Placental pericyte (primary cell): ENCODE measurements at places on chromosomes 2 and 18. TPM values are rescaled to one million over a fixed set of nuclear protein-coding genes. Genes with fewer than 3 reads are reported as not detected.

Gene SFXN5
- 9.6 and 18.8 TPM in 2 replicates for total RNA-seq

Gene SERPINB5
- 0.14 TPM in 1 of 2 replicates, not detected in the other for total RNA-seq

Gene HJURP
- 3.3 and 56.3 TPM in 2 replicates for total RNA-seq

Gene SERTAD2
- 6.1 and 9.4 TPM in 2 replicates for total RNA-seq

Gene CPS1
- 4.2 and 23.6 TPM in 2 replicates for total RNA-seq

Gene CNRIP1
- total RNA-seq, result 39.5 and 42.2 TPM in 2 replicates

Gene IL1B
- total RNA-seq, result 183 and 305 TPM in 2 replicates

Gene PLCL1
- total RNA-seq, result under 0.01 and 0.43 TPM in 2 replicates

Gene TCF23
- total RNA-seq, result not detected in 2 replicates

Gene ASB18
- not detected in 2 replicates for total RNA-seq

Gene PAPOLG
- 8.3 and 16.0 TPM in 2 replicates for total RNA-seq

Gene ARHGEF33
- 0.22 and 0.29 TPM in 2 replicates for total RNA-seq

Gene POTEI
- total RNA-seq, result not detected in 2 replicates

Gene MTHFD2
- 129 and 251 TPM in 2 replicates for total RNA-seq

Gene ABHD3
- 5.3 and 7.9 TPM in 2 replicates for total RNA-seq

Gene C1QL2
- under 0.01 TPM in 1 of 2 replicates, not detected in the other for total RNA-seq

Gene PTPRN
- total RNA-seq, result 0.88 and 7.9 TPM in 2 replicates

Gene GNAL
- 0.14 TPM in 1 of 2 replicates, not detected in the other for total RNA-seq

Gene ALPP
- total RNA-seq, result under 0.01 TPM in 1 of 2 replicates, not detected in the other

Gene SERPINB3
- total RNA-seq, result not detected in 2 replicates

Gene TNFRSF11A
- under 0.01 and 0.43 TPM in 2 replicates for total RNA-seq

Gene TDRD15
- total RNA-seq, result not detected in 2 replicates

Gene ZNF385B
- total RNA-seq, result not detected in 2 replicates

Gene ADD2
- total RNA-seq, result 0.14 TPM in 1 of 2 replicates, not detected in the other

Gene ADCYAP1
- not detected in 2 replicates for total RNA-seq

Gene OSBPL6
- 0.22 and 3.0 TPM in 2 replicates for total RNA-seq

Gene KCNIP3
- total RNA-seq, result 0.57 and 0.88 TPM in 2 replicates

Gene ITGB6
- 0.57 TPM in 1 of 2 replicates, not detected in the other for total RNA-seq

Gene RAX
- total RNA-seq, result not detected in 2 replicates
